ENCODE measurements at places on chromosomes 12 and 14. TPM values are rescaled to one million over a fixed set of nuclear protein-coding genes. Genes with fewer than 3 reads are reported as not detected.
A peak's percentile ranks its signal among the peaks of the same experiment; 100 is the strongest.

MANSC4 gene
- polyA plus RNA-seq = not detected

ANKS1B gene
- polyA plus RNA-seq = 0.27 TPM

PIP4K2C gene
- 24.3 TPM for polyA plus RNA-seq

KCNH3 gene
- polyA plus RNA-seq = 0.02 TPM

DNA sequence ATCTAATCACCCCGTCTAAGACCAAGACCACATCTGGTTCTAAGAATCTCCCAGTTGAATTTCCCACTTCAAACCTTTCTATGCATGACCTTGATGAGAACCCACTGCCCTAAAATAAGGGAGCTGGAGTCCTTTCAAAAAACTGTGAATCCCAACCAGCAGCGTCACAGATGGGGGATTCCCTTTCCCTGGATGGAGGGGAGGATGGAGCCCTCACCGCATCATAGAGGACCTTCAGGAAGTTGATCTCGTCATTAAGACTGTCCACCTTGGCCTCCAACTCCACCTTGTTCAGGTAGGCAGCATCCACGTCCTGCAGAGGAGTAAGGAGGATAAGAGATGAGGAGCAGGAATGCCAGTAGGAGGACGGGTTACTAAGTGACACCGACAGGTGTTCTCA, 4.8 kb downstream of the KRT4 start:
- DNase-seq = no peak

DNA sequence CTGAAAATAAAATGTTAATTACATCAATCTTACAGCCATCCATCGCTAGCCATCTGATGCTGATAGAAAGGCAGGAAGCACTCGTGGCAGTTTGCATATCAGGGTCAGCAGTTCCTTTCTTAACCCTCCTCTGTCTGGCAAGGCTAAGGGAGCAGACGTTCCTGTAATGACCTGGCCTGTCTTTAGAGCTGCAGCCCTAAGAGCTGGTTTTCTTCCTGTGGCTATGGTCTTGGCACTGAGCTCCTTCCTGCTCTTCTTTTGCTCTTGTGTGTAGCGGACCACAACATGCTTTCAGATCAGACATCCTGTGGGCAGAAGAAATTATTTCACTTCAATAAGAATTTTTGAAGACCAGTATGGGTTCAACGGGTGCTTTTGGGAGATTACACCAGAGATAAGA, 170.4 kb downstream of the DAD1 start:
- no peak for DNase-seq

DNA sequence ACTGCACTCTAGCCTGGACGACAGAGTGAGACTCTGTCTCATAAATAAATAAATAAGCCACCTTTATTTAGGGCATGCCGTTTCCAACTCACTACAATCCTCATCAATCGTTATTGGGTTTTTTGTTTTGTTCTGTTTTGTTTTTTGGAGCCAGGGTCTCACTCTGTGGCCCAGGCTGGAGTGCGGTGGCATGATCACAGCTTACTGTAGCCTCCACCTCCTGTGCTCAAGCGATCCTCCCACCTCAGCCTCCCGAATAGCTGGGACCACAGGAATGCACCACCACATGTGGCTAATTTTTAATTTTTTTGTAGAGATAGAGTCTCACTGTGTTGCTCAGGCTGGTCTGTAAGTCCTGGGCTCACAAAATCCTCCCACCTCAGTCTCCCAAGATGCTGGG, 3.6 kb upstream of the ANAPC5 start:
- no peak for DNase-seq

- no peak for DNase-seq
Observed at GRCh38 chr12:67795236-67795635, 146.7 kb downstream of the DYRK2 start.

GRCh38 chr12:13376610-13377373, 180.3 kb downstream of the EMP1 start:
- no peak for DNase-seq

DNA sequence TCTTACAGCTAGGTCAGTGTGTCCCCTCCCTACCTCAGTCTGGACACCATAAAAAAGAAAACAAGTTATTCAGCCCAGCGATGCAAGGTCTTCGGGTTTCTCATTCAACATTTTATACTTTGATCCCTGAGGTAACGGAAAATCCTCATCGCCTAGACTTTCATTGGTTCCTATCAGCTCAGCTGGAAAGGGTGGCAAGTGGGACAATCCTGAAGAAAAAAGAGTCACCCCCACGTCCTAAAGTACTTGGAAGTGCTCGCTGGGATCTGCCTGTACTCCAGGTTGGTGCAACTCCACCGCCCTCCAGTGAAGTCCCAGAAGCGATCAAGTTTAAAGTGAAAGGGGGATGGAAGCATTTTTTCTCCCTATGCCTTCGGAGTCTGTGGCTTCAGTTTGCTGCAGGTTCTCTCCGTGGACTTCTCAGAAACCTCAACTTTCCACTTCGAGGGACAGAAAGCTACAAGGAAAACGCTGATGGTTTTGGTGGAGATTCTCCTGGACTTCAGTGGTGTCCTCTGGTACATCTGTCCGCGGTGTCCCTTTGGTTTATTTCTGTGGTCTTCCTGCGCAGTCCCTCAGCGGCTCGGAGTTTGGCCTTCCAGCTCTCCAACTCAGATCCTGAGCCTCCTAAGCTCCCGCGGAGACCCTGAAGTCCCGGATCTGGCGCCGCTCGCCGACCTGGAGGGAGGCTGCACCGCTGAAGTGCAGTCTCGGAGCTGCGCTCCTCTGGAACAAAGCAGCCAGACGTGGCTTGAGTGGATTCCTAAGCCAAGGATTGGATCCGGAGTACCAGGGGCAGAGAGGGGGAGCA, 1.8 kb upstream of the LRFN5 start:
- DNase-seq = peak; percentile 18

Measured in BJ (cell line).